ENCODE measurements at places on chromosomes 2 and 18.

DNA sequence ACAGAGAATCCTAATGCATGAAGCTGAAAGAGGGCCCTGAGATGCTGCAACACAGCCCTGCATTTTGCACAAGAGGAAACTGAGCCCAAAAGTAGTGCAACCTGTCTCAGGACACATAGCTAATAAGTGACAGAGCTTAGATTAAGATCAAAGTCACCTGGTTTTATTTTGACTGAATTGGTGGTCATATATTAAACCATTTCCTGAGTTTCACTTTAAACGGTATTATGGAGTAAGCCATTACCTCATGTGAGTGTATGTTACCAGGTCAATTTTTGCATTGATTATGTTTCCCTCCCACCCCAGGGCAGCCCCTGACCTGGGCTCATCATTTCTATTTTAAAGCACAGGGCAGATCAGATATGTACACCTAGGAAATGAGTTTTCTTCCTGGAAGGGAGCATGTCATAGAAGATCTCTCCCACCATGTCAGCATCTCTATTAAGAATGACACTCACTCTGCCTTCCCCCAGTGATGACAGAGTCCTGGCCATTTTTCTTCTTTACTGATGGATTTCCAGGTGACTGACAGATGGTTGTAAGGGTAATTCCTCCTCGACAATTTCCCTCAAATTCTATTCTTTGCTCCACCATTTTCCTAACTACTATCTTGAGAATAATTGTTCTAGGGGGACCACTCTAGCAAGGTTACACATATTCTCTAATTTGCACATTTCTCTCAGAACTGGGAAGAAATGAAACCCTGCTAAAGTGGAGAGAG lies 441.3 kb upstream of the SLC14A2 start:
- DNase-seq, result no peak

GRCh38 chr18:28151434-28151833 lies 25.5 kb downstream of the CDH2 start:
- DNase-seq, result no peak

- DNase-seq, result no peak
Observed at GRCh38 chr2:126187668-126188067, 468.3 kb upstream of the GYPC start.

- DNase-seq, result no peak
Observed at GRCh38 chr2:149661844-149662243, 74.3 kb upstream of the MMADHC start.

DNA sequence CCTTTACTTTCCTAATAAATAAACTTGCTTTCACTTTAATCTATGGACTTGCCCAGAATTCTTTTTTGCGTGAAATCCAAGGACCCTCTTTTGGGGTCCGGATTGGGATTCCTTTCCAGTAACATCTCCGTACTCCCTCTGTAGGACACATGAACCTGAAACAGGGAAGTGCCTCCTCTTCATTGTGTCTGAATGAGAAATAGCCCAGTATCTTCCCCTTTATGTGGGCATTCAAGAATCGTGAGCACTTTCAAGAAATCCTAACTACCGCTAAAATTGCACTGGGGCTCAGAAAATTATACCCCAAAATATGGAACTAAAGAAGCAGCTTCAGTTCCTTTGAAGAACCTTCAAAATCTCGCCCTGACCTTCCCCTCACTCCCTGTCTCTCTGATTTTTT lies 7.8 kb upstream of the POMC start:
- DNase-seq, result no peak

DNA sequence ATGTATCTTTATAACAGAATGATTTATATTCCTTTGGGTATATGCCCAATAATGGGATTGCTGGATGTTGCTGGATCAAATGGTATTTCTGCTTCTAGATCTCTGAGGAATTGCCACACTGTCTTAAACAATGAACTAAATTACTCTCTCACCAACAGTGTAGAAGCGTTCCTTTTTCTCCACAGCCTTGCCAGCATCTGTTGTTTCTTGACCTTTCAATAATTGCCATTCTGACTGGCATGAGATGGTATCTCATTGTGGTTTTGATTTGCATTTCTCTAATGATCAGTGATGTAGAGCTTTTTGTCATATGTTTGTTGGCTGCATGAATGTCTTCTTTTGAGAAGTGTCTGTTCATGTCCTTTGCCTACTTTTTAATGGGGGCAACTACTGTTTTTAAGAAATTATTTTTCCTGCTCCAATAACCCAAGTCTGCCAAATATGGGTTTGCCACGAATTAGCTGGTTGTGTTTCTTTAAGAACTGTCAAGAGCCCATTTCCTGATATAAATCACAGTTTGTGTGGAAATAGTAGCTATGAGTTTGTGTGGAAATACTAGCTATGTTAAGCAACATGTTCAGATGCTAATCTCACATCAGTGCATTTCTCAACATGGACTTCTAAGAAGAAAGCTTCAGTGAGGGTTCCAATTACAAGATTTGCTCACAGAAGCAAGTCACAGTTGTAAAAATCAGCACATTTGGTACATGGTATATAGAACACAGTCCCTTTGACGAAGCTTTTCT lies 259.4 kb downstream of the ANAPC1 start:
- DNase-seq, result no peak

DNA sequence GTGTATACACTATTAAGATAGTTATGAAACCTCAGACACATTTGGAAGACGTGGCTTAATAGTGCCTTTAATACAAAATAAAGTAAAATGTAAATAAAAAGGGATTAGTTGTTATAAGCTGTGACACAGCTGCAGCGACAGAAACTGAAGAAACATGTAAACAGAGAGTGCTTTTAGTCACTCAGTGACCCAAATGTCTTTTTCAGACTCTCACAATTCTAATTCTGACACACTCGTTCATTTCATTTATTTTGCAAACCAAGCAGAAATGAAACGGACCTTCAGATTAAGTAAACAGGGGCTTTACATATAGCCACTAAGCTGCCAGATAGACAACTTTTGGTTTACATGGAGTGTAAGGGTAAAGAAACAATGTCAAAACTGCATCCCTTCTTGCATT lies 181.0 kb upstream of the ETAA1 start:
- DNase-seq, result no peak

- no peak for DNase-seq
Observed at GRCh38 chr18:23146861-23147469, 11.7 kb downstream of the CABLES1 start.

DNA sequence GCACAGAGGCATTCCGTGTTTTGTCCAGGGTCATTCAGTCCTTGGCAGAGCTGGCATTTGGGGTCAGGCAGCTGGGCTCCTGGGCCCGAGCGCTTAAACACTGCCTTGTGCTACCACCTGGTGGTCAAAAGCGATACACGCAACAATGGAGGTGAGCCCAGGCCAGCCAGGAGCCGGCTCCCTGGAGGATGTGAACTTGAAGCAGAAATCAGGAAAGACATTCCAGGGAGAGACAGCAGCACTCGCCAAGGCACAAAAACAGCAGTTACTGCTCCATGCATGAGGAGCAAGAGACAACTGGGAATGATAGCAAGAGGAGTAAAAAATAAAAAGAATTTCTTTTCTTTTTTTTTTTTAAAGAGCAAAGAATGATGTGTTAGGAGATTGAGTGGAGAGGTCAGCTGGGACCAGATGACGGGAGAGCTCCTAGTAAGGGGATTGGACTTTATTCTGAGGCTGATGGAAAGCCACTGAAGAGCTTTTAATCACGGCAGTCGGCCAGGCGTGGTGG lies 20.7 kb downstream of the SCYGR8 start:
- DNase-seq, result peak; percentile 13

- DNase-seq, result no peak
Observed at GRCh38 chr2:2015646-2016045, 271.3 kb upstream of the PXDN start.

- DNase-seq, result no peak
Observed at GRCh38 chr2:198913394-198914152, 544.2 kb downstream of the SATB2 start.
